Breast epithelium (tissue), 4 donors: ENCODE measurements at places on chromosomes 7 and 10.

- no peak overlapping the region for H3K27ac ChIP-seq
- no peaks in the 10 kb centered on the region for H3K27me3 ChIP-seq
- H3K4me1 ChIP-seq: no peaks in the 10 kb centered on the region
- no peak for DNase-seq
Measured at GRCh38 chr7:65285906-65286864, 87.5 kb upstream of the ZNF92 start.

DNA sequence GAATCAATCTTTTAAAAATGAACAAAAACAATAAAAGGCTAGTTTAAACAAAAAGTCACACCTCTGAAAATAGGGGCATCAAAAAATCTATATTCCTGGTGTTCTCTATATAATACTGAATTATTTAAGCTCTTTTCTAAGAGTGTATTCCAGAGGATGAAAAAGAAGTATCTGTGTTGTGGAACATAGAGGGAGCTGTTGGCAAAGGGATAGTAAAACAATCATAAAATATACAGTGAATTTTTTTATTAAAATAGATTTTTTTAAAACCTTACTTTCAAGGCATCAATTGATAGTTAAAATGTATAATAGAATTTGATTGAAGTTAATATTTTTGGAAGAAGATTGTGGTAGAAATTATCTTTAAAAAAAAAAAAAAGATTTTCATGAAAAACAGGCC lies 1409.1 kb upstream of the CELF2 start:
- H3K4me3 ChIP-seq: no peak overlapping the region
- no peaks in the 10 kb centered on the region for H3K36me3 ChIP-seq
- no peaks in the 10 kb centered on the region for H3K4me1 ChIP-seq
- no peaks in the 10 kb centered on the region for H3K27me3 ChIP-seq
- H3K27ac ChIP-seq: no peak overlapping the region

DNA sequence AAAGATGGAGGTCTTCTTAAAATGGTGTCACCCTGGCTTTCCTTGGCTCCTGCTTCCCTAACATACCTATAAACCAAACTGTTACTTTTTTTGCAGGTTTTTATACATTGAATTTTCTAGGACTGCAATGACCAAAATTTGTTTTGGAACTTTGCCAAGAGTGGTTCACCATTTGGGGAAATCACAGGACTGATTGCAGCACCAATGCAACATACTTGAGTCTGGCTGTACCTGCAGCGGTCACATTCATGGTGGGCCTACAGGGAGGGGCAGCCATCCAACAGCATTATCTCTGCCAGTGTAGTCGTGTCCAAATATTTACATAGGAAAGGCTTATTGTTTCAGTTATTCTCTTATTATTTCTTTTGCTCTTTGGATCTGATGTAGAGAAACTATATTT lies 69.0 kb downstream of the HACD1 start:
- no peak overlapping the region for H3K27ac ChIP-seq
- H3K27me3 ChIP-seq: no peaks in the 10 kb centered on the region
- no peaks in the 10 kb centered on the region for H3K36me3 ChIP-seq
- H3K4me3 ChIP-seq: no peak overlapping the region
- DNase-seq: no peak
- no peaks in the 10 kb centered on the region for H3K4me1 ChIP-seq

- peaks cover 23% of the 10 kb centered on the region for H3K4me1 ChIP-seq
- no peaks in the 10 kb centered on the region for H3K36me3 ChIP-seq
- H3K27me3 ChIP-seq: no peaks in the 10 kb centered on the region
- no peak overlapping the region for H3K4me3 ChIP-seq
Measured at GRCh38 chr7:818031-818699, 14.1 kb upstream of the SUN1 start.

- no peaks in the 10 kb centered on the region for H3K36me3 ChIP-seq
- no peak for DNase-seq
- no peak overlapping the region for H3K4me3 ChIP-seq
- H3K27ac ChIP-seq: no peak overlapping the region
- no peaks in the 10 kb centered on the region for H3K4me1 ChIP-seq
Measured at GRCh38 chr7:54255242-54255641, 286.9 kb upstream of the VSTM2A start.

DNA sequence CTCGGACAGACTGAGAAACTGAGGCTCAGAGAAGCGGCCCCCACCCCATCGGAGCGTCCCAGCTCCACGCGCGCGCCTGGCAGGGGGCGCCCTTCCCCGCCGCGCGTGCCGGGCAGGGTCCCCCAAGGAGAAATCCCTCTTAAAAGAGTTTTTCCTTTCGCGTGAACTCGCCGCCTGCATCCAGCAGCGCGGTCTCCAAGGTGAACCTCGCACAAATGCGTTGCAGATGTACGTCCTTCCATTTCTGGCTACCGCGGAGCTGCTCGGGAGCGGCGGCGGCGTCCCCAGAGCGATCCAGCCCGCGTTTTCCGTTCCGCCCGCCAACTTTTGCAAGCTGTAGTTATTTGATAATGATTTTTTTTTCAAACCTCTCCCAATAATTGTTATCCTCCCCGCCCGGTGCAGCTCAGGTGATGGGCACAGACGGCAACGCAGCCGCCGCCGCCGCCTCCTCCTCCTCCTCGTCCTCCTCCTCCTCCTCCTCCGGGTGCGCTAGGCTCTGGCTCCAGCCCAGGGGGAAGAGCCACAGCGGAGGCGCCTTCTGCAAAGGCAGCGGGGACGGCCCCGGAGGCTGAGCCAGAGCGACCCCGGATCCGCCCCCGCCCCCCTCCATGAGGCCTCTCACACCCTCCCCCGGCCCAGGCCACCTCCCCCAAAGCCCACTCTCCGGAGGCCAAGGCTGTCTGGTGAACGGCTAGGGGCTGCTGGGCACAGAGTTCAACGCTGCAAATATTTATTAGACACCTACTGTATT lies 74.0 kb upstream of the CUX1 start:
- no peak for DNase-seq
- peak overlapping the region; percentile 33 for H3K4me3 ChIP-seq
- H3K36me3 ChIP-seq: no peaks in the 10 kb centered on the region
- H3K27ac ChIP-seq: no peak overlapping the region
- H3K4me1 ChIP-seq: no peaks in the 10 kb centered on the region
- peaks cover 34% of the 10 kb centered on the region for H3K27me3 ChIP-seq

DNA sequence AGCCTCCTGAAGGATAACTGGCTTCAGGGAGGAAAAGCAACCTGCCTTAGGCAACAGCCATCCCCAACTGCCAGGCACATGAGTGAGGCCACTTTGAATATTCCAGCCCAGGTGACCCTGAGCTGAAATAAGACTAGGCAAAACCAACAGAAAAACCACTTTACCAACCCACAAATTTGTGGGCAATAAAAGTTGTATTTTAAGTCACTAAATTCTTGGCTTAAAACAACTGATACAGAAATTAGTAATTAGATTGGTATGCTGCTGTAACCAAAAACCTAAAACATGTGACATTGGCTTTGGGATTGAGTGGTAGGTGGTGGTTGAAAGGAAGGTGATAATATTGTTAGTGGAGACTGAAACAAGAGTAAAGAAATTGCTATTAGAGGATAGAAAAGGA lies 39.9 kb downstream of the ABCB4 start:
- H3K27me3 ChIP-seq: no peaks in the 10 kb centered on the region
- DNase-seq: no peak
- no peaks in the 10 kb centered on the region for H3K36me3 ChIP-seq
- no peak overlapping the region for H3K4me3 ChIP-seq
- no peak overlapping the region for H3K27ac ChIP-seq
- no peaks in the 10 kb centered on the region for H3K4me1 ChIP-seq

- no peaks in the 10 kb centered on the region for H3K36me3 ChIP-seq
- H3K4me3 ChIP-seq: no peak overlapping the region
- no peaks in the 10 kb centered on the region for H3K27me3 ChIP-seq
- H3K4me1 ChIP-seq: no peaks in the 10 kb centered on the region
Measured at GRCh38 chr10:2782265-2782664, 285.1 kb upstream of the PFKP start.

DNA sequence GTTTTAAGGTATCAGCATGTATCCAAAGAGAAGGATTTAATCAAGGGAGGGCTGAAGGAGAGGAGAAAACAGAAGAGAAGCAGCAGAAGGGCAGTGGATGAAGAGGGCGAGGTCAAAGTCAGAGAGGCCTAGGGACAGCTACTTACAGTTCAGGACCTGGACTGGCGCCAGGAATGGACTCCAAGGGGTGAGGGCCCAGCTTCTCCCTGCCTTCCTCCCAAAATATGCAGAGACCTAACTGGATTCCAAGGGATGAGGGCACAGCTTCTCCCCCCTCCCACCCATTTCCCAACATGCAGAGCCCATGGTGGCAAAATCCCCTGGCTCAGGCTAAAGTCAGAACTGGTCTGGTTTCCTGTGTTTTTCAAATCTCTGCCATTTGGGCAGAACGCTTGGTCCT lies 3.4 kb upstream of the TCF7L2 start:
- no peaks in the 10 kb centered on the region for H3K36me3 ChIP-seq
- H3K27ac ChIP-seq: no peak overlapping the region
- no peak for DNase-seq
- no peaks in the 10 kb centered on the region for H3K4me1 ChIP-seq
- no peaks in the 10 kb centered on the region for H3K27me3 ChIP-seq

DNA sequence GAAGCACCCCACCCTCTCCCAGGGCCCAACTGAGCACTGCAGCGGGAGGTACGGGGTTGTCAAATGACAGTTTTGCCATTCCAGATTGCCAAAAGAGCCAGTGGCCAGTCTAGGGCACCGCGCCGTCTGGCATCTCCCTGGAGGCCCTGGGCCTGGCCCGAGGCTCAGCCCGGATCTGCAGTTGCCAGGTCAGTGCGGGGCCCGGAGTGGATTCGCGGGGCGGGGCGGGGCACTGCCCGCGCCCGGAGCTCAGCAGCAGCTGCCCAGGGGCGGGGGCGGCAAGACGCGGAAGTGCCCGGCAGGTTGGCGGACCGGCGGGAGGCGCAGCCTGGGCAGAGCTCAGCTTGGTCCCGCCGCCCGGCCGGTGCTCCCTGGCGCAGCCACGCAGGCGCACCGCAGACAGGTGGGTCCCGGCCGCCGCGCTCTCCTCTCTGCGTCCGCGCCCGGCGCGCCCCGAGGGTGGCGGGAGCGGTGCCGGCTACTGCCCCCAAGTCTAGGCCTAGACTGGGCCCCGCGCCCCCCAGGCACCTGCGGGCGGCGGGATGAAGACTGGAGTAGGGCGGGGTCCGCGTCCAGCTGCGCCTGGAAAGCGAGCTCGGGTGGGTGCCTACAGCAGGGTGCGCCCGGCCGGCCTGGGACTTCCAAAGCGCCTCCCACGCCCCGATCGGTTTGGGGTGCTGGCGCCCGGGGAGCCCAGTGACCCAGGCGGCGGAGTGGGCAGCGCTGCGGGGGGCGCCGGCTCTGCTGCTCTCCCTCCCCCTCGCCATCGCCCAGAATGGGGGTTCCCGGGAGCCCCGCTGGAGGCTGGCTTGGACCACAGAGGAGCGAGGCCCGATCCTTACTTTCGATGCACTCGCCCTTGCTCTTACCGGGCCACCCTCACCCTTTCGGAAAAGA lies at the start of gene IRF5:
IRF5 (plus strand) TSS at position 281 of the 897 bp plus-strand sequence. CDS start 4,155 bp downstream, outside the sequence.
- peak within 1 kb of the TSS; percentile 63 for H3K4me3 ChIP-seq
- DNase-seq: no peak
- no peaks in the 10 kb centered on the region for H3K27me3 ChIP-seq
- H3K4me1 ChIP-seq: no peaks in the 10 kb centered on the region
- H3K36me3 ChIP-seq: no peaks in the 10 kb centered on the region
- H3K27ac ChIP-seq: no peak within 1 kb of the TSS

GRCh38 chr10:48496831-48497779 lies 107.8 kb downstream of the ARHGAP22 start:
- H3K36me3 ChIP-seq: no peaks in the 10 kb centered on the region
- no peaks in the 10 kb centered on the region for H3K4me1 ChIP-seq
- H3K27me3 ChIP-seq: no peaks in the 10 kb centered on the region
- no peak overlapping the region for H3K4me3 ChIP-seq

- no peaks in the 10 kb centered on the region for H3K27me3 ChIP-seq
- H3K36me3 ChIP-seq: no peaks in the 10 kb centered on the region
- no peak for DNase-seq
- H3K4me1 ChIP-seq: no peaks in the 10 kb centered on the region
- no peak overlapping the region for H3K27ac ChIP-seq
- H3K4me3 ChIP-seq: no peak overlapping the region
Measured at GRCh38 chr10:123019941-123020703, 11.3 kb downstream of the ACADSB start.

DNA sequence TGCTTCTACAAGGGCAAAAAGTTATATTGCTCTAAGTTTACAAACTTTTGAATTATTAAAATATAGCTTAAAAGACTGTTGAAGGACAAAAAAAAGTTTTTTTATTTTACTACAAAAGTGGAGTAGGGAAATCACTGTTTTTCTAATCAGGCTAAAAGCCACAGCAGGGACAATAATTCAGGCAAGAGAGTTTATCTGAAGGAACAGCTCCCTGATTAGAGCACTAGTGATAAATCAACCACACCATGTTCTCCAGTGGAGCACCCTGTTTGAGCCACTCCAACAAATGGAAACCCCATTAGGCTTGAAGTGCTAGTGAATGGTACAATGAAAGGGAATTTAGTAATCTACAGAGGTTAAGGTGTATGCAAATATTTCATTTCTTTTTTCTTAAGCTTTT lies 357.1 kb downstream of the SEMA3D start:
- H3K27ac ChIP-seq: no peak overlapping the region
- no peak overlapping the region for H3K4me3 ChIP-seq
- DNase-seq: no peak
- H3K36me3 ChIP-seq: no peaks in the 10 kb centered on the region
- no peaks in the 10 kb centered on the region for H3K4me1 ChIP-seq
- no peaks in the 10 kb centered on the region for H3K27me3 ChIP-seq

DNA sequence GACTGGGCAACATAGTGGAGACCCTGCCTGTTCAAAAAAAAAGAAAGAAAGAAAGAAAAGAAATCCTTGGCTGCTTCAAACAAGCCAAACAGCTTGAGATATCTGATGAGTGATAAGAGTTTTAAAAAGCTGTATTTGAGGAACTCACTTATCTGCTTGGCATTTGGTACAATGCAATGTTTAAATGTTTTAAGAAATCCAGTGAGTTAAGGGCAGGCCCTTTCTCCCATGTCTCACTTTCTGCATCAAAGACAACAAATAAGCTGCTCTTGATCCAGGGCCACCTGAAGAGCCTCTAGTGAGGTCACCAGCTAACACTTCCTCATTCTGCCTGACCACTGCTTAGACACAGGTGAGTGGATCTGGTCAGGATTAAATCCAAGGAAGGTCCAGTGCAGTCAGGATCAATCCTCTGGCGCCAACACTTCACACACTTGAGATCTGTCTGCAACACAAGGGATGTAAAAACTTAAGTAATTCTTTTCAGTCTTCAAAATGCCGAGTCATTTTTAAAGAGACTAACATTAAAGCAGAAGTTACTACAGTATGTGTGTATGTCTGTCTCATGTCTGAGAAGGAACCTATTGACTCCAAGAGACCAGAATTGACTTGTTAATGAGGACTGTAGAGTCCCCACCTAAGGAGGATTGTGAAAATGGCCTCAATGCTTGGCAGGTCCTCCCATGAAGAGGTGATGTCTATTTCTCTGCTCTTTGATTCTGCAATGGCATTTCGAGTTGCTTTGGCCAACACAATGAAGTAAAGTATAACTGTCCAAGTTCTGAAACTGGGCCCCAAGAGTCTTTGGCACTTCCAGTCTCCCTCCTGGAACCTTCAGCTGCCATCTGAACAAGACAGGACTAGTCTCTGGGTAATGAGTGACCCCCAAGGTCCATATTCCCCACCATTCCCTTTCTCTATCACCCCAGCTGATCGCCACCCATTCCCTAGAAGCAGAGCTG lies 43.1 kb downstream of the CREB3L2 start:
- H3K27me3 ChIP-seq: no peaks in the 10 kb centered on the region
- H3K4me3 ChIP-seq: no peak overlapping the region
- no peak for DNase-seq
- H3K27ac ChIP-seq: peak overlapping the region; percentile 34
- H3K4me1 ChIP-seq: no peaks in the 10 kb centered on the region
